Activated naive CD4-positive, alpha-beta T cell treated with Interleukin-2 at 50 U/mL for 16 hours (primary cell): ENCODE measurements at places on chromosomes 16 and 17.

- no peak for DNase-seq
Observed at GRCh38 chr17:72397687-72398086, 276.9 kb downstream of the SOX9 start.

DNA sequence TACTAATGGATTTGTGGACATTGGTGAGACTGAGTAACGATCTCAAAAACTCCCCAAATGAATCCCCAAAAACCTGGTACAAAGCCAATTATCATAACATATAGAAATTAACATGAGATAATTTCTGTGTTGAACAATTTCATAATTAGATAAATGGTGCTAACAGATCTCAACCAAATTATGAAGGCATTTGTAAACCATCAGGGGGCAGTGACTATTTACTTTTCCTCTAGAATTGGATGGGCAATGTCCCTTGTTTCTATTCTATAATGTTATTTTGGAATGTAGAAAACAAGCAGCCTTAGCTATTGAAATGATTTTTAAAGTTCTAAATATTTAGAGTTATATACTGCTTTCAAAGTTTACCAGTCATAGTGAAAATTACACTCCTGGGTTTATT lies 57.8 kb downstream of the MYH10 start:
- DNase-seq, result no peak

GRCh38 chr16:82748026-82748425 lies 121.3 kb downstream of the CDH13 start:
- DNase-seq, result no peak

GRCh38 chr16:11233727-11234376 lies 22.2 kb downstream of the SOCS1 start:
- DNase-seq, result peak; percentile 81

DNA sequence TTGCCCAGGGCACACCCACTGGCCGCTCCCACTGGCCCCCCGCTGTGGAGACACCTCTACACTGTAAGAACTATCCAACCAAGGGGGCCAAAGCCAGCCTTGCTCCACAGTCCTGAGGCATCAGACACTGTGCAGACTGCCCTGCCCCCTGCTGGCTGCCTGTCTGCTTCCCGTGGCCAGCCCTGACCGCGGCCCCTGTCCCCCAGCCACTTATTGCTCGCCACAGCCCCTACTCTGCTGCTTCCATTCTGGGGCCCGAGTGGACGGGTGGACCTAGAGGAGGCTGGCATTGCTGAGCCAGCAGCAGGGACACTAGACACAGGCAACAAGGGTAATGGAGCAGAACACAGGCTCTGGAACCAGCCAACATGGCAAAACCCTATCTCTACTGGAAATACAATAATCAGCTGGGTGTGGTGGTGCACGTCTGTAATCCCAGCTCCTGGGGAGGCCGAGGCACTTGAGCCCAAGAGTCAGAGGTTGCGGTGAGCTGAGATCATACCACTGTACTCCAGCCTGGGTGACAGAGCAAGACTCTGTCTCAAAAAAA lies 19.7 kb upstream of the LRRC37A3 start:
- DNase-seq, result peak; percentile 57

GRCh38 chr17:9444687-9445086 lies 130.9 kb downstream of the STX8 start:
- DNase-seq, result no peak

DNA sequence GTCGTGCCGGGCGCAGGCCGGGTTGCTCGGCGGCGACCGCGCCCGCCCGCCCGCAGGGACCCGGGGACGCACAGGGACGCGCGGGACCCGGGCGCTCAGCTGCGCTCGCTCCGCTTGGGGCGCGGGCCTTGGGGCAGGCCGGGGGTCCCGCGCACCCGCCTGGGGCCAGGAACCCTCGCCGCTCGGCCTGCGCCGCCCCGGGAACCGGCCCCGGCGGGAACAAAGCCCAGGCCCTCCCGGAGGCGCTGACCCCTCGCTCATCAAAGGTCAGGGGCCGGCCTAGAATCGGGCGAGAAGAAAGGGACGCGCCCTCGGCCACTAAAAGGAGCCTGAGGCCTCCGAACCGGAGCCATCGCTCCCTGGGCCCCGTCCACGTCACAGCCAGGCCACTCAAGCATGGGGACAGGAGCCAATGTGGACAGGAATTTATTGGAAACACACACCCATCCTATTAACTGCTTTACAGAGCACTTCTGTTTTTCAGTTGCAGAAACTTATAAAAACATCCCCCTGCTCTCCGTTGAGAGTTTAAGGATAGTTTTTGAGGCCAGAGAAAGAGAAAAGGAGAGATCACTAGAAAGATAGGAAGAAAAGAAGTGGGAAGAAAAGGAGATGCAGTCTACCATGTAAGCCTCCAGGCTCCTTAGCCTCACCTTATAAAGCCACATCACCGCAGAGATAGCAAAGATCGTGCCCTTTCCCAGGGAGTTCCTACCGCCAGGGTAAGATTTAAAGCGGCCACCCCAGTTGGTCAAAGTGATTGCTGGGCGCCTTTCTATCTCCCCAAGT lies 558 bp upstream of the ZFHX3 start:
- DNase-seq, result no peak
